Stimulated activated CD8-positive, alpha-beta memory T cell treated with anti-CD3 and anti-CD28 coated beads, Interleukin-2, amount 100 ng/mL, for 48 hours (primary cell): ENCODE measurements at places on chromosomes 6 and 20.

- no peak for DNase-seq
Observed at GRCh38 chr6:148261470-148261869, 81.2 kb upstream of the SASH1 start.

DNA sequence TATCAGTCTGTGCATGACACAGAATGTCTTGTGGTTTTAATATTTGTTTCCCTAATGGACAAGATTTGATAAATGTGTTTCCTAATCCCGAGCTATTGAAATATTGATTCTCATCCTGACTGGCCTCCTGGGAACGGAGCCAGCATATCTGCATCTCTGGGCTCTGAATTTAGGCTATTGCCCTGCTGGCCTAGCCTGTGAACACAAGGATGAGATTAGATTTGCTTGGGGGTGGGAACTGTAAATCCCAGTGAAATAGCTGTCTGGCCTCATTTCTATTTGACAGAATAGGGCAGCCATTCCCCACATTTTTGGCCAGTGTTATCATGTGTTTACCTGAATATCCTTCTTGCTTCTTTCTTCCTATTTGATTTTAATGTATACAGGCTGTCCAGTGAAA is 198.4 kb upstream of the SOX4 start:
- DNase-seq: no peak

DNA sequence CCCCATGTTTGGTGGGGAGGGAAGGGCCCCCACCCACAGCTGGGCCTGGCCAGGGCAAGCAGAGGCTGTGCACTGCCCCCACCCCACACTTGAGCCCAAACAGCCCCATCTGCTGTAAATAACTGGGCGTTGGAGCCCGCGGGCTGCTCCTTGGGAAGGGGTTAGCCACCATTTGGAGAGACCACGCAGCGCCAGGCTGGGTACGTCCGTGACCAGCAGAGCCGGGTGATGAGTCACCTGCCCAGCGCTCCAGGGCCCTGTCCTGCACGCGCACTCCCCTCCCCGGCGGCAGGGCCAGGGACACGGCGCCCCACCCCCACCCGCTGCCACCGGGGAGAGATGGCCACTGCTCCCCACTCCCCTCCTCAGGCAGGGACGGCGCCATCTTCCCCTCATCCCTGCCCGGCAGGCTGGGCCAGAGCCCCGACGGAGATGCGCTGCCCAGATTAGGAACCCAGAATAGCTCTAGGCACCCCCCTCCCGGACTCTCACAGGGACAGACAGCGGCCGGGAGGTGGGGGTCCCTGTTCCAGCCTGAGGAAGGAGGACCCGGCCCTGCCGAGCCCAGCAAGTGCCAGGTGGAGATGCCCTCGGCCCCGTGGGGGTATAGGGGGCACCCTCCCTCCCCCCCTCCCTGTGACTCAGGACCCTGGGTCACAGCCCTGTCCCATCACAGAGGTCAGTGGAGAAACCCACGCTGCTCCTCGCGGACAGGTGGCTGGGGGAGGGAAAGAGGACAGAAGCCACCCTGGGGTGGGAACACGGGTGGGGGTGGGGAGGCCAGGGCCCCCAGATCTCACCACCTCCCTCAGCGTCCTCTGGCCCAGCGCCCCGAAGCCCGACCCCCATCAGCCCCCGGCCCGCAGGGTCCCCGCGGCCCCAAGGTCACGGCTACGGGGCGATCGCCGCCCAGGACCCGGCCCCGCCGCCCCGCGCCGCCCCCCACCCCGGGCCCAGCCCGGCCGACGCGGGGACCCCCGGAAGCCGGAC is 642 bp downstream of the EEF1A2 start:
- no peak for DNase-seq

- peak; percentile 58 for DNase-seq
Observed at GRCh38 chr6:44642870-44643522, 255.5 kb downstream of the CDC5L start.

GRCh38 chr6:19866985-19867627 is 29.9 kb downstream of the ID4 start:
- no peak for DNase-seq

- DNase-seq: no peak
Observed at GRCh38 chr6:170042596-170043118, 248.2 kb downstream of the DLL1 start.

DNA sequence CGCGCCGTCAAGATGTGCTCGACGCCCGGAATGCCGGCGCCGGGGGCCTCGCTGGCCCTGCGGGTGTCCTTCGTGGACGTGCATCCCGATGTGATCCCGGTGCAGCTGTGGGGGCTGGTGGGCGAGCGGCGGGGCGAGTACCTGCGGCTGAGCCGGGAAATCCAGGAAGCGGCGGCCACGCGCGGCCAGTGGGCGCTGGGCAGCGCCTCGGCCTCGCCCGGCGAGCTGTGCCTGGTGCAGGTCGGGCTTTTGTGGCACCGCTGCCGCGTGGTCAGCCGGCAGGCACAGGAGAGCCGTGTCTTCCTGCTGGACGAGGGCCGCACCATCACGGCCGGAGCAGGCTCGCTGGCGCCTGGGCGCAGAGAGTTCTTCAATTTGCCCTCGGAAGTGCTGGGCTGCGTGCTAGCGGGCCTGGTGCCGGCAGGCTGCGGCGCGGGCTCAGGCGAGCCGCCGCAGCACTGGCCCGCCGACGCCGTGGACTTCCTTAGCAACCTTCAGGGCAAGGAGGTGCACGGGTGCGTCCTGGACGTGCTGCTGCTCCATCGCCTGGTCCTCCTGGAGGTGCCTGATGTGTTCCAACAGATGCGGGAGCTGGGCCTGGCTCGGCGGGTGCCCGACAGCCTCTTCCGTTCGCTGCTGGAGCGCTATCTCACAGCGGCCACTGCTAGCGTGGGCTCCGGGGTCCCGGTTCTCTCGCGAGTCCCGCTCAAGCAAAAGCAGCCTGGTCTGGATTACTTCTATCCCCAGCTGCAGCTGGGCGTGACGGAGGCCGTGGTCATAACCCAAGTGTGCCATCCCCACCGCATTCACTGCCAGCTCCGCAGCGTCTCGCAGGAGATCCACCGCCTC is 656 bp downstream of the TDRD6 start:
- no peak for DNase-seq

DNA sequence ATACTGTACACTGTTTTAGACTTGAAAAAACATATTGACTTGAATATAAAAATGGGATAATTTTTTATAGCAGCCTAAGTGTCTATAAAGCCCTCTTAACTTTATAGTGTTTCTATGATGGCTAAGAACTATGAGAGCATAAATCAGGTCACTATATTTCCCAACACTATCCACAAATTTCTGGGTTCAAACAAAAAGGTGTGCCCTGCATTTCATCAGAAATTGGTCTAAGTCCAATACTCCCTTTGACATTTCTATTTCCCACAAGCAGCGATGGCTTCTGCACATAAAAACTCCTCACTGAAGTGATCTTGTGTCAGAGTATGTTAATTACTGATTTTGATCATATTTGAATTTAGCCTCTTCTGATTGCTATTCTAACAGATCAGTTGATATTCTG is 143.9 kb downstream of the WDR27 start:
- DNase-seq: no peak

DNA sequence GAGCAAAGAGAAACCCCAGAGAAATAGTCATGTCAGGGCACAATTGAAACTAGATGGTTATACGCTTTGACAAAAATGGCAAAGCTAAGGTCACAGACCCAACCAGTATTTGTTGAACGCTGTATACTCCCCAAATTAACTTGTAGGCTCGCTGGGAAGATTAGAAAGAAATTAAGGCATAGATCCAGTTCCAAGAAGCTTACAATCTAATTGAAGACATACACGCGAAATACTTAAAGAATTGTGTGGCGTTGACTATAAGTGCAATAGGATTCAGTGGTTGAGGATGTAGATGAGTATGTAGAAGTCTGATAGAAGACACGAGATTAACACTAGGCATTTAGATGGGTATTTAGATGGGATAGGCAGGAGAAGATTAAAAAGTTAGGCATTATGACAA is 525 bp downstream of the FAM229B start:
- no peak for DNase-seq

- DNase-seq: no peak
Observed at GRCh38 chr20:48682529-48683363, 145.1 kb downstream of the PREX1 start.

DNA sequence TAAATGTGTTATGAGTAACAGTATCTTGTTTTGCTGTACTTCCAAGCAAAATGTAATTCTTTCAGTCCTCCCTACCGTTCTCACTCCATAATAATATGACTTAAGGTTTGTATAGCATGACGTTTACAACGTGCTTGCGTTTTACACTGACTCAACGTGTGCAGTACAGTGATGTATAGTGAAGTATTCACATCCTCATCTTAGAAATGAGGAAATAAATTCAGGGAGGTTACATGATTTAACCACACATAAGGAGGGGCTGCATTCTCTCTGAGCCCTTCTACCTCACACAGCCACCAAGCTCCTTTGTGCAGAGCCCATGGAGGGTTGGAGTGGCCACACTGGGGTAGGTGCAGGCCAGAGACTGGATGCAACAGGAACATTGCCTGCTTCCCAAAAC is 164.5 kb downstream of the MTHFD1L start:
- DNase-seq: no peak

GRCh38 chr6:80641591-80641990 is 535.1 kb downstream of the BCKDHB start:
- DNase-seq: no peak

DNA sequence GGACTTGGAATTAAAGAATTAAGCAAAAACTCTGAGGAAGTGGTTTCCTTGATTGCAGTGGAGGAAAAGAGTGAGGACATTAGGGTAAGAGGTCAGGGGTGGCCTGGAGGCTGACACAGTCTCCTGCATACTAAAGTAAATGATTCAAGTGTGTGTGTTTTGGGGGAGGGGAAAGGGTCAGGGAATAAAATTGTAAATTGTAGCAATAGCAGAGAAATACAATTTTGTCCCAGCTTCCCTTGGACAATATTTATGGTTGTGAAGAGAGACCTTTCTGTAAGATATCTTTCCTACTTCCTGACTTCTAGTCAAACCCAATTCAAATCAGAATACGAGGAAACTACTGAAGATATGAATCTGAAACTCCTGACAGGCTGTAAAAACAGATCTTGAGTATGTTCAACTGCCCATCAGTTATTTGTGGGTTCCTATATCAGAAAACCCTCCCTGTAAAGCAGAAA is 143.4 kb upstream of the HMGN3 start:
- DNase-seq: no peak

DNA sequence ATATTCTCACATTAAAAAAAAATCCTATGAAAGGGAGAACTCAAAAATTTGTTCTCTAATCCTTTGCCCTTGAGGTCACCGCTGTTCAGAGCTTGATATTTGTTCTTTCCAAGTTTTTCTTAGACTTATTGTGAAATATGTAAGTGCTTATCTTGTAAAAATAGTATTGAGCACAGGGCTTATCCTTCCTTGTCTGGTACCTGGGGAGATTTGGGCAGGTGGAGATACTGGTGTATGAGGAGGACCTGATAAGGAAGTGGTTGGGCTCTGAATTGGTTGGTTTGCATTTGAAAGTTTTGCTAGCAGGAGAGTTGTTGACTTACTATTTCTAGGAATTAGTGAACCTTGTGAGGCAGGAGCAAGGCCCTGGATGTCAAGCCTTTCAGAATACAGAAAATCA is 28.9 kb upstream of the ANKEF1 start:
- DNase-seq: no peak

- DNase-seq: no peak
Observed at GRCh38 chr20:17943343-17943742, 25.3 kb downstream of the SNX5 start.

GRCh38 chr20:41095110-41095969 is 42.0 kb upstream of the PLCG1 start:
- DNase-seq: peak; percentile 18

DNA sequence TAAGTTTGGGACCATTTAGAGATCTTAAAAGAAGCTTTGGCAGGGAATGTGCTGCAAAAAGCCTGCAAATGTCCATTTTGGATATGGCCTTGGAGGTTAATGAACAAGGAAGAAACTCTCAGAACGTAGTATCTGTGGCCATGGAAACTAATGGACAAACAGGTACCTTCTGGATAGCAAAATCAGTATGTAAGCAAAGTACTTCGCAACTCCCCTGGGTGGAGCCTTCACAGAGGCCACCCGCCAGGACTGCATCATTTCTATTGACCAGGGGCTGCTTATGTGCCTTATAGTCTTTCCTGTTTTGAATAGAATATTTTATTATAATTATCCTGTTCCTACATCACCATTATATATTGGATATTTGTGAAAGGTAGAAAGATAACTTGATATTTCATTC is 510.8 kb upstream of the SYNCRIP start:
- no peak for DNase-seq

DNA sequence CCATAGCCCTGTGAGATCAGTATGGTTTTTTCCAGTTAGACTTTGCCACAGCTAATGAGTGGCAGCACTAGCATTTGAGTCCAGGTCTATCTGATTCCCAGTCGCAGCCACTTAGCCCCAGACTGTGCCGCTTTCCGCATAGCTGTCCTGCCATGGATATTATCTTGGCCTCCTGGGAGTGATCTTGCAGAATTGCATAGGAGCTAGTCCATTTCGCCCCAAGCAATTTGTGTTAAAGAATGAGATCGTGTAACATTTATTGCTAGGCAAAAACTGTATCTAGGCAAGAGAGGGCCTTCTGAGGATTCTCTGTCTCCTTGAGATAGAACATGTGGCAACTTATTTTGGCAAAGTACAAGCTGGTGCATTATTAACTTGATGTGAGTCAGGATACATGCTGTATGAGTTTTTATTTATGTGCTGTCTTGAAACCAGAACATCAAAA is 74.2 kb downstream of the EZR start:
- DNase-seq: no peak

DNA sequence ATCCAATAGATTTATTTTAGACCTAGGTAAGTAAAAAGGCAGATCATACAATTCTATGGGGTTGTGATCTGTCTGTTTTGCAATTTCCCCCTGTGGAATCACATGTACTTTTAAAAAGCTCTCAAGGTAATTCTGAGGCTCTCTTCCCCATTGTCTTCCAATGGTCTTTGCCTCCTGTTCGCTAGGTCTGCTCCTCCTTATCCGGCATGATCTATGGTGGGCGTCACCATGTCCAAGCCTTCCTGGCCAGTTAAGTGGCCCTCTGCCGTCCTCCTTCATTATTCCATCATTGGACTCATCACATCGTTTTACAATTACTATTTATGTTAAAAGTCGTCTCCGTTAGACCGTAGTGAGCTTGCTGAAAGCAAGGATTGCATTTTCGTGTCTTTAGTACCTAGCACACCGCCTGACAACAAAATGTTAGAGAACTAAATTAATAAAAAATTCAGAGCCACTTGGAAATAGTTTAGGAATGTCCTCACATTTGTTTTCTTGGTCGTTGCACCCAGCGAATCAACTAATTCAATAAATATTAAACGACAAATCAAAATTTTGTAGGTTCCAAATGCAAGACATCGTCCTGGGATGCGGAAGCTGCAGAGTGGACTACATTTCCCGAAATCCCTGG is 2.2 kb upstream of the STXBP5 start:
- DNase-seq: no peak

GRCh38 chr6:12335717-12336116 is 45.6 kb downstream of the EDN1 start:
- DNase-seq: no peak

GRCh38 chr6:132190815-132191175 is 210.5 kb downstream of the MOXD1 start:
- no peak for DNase-seq
